ENCODE measurements at places on chromosomes 2 and 18.

GRCh38 chr18:5447442-5447841 lies 96.4 kb downstream of the EPB41L3 start:
- H3K4me3 ChIP-seq: no peak overlapping the region
- no peaks in the 10 kb centered on the region for H3K27me3 ChIP-seq
- no peaks in the 10 kb centered on the region for H3K36me3 ChIP-seq
- H3K27ac ChIP-seq: no peak overlapping the region
- no peaks in the 10 kb centered on the region for H3K4me1 ChIP-seq
- DNase-seq: no peak

DNA sequence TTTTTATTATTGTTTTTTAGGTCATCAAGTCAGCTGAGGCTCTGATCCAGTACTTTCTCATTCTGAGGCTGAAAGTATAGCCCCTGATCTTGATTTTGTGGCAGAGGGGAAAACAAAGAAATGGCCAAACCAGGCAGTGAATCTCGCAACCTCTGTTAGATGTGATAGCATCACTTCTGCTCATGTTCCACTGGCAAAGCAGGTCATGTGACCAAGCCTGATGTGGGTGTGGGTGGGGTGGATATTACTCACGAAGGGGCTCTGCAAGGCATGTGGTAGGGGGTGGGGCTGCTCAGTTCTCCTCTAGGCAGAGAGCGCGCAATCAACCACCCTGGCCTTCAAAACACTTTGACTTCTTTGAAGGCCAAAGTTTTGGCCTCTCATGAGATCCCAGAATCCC lies 254.2 kb downstream of the MYCN start:
- H3K36me3 ChIP-seq: no peaks in the 10 kb centered on the region
- H3K4me3 ChIP-seq: no peak overlapping the region
- no peak for DNase-seq
- no peaks in the 10 kb centered on the region for H3K4me1 ChIP-seq
- no peak overlapping the region for H3K27ac ChIP-seq

- H3K4me3 ChIP-seq: no peak overlapping the region
- DNase-seq: no peak
- no peaks in the 10 kb centered on the region for H3K36me3 ChIP-seq
- H3K27ac ChIP-seq: no peak overlapping the region
- H3K4me1 ChIP-seq: no peaks in the 10 kb centered on the region
These were observed 1696.7 kb upstream of the PIK3C3 start for GRCh38 chr18:40258311-40258710.

- no peaks in the 10 kb centered on the region for H3K36me3 ChIP-seq
- H3K4me1 ChIP-seq: no peaks in the 10 kb centered on the region
- H3K27me3 ChIP-seq: no peaks in the 10 kb centered on the region
- H3K4me3 ChIP-seq: no peak overlapping the region
These were observed 75.6 kb upstream of the ARHGAP28 start for GRCh38 chr18:6653880-6654279.

DNA sequence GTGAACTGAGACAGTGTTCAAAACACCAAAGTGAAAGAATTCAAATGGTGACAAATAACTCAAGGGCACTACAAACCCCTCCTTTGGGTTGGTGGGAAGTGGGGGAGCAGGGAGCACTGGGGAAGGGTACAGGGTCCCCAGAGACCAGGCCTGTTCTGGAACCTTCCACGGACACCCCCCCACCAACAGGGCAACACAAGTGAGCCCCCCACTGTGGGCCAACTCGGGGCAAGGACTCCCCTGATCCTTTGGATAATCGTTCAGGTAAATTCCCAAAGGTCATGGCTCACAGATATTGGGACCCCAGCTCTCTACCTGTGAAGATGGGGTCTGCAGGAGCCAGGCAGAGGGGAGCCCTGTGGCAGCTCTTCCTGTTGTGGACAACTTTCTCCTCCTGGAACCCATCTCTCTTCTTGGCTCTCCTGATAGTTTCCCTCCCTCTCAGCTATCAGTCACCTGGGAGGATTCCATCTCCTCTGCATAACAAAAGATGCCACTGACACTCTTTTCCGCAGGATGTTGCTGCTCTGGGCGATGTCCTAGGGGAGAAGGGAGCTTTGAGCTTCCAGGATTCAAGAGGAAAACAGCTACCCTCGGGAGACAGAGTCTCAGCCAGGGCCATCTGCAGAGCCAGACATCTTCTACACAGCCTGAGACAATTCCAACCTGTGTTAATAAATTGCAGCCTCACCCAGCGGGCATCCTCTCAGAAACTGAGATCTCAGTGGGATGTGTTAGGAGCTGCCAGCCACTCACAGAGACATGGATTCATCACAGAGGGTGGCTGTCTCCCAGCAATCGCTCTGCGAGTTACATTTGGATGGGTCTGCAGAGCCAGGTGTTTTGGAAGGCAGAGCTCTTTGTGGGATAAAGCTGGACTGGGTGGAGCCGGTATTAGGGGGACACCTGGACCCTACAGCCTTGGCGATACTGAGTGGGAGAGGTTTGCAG lies 35.4 kb downstream of the MBP start:
- no peaks in the 10 kb centered on the region for H3K36me3 ChIP-seq
- DNase-seq: no peak
- no peak overlapping the region for H3K4me3 ChIP-seq
- peaks cover 33% of the 10 kb centered on the region for H3K4me1 ChIP-seq
- H3K27me3 ChIP-seq: no peaks in the 10 kb centered on the region
- no peak overlapping the region for H3K27ac ChIP-seq

DNA sequence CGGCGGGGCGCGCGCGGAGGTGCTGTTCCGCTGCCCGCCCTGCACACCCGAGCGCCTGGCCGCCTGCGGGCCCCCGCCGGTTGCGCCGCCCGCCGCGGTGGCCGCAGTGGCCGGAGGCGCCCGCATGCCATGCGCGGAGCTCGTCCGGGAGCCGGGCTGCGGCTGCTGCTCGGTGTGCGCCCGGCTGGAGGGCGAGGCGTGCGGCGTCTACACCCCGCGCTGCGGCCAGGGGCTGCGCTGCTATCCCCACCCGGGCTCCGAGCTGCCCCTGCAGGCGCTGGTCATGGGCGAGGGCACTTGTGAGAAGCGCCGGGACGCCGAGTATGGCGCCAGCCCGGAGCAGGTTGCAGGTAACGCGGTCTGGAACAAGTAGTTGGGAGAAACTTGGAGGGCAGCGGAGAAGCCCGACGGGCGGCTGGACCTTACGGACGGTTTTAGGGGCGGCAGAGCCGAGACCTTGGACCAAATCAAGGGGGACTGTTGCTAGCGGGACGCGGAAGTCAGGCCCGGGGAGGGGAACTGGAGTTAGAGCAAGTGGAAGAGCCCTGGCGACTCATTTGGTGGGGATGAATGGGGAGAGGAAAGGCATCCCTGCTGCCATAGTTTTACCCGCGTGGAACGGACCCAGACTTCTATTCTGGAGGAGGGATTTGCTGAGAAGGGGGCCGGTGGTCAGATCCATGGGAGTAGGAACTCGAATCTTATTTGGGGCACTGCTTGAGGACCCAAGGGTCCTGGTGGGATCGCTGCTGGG lies 573 bp downstream of the IGFBP2 start:
- no peak overlapping the region for H3K27ac ChIP-seq
- peaks cover 6% of the 10 kb centered on the region for H3K4me1 ChIP-seq
- no peak overlapping the region for H3K4me3 ChIP-seq
- H3K27me3 ChIP-seq: no peaks in the 10 kb centered on the region

DNA sequence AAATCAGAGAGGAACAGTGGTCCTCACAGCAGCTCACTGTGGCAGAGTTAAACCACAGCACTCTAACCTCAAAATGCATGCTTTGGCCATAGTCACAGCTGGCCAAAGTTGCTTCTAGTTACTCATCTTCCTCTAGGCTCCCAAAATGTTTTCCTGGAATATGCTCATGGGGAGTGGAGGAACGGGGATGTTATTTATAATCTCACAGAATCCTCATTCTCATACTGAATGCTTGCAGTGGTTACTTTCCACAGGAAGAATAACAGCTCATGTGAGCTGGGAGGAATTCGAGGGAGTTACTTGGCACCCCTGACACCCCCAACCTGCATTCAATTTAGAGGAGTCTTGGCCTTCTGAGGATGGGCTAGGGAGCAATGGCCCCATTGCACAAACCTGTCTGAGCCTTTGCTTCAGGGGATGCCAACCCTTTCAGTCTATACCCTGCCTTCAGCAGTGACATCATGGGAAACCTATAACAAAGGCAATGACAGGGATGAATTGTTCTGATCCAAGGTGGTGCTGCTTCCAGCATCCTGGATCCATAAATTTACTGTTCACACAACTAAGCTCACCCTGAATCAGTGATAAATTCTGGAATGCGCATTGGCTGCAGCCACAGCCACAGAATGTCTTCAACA lies 22.4 kb upstream of the CCBE1 start:
- H3K36me3 ChIP-seq: no peaks in the 10 kb centered on the region
- DNase-seq: no peak
- peaks cover 16% of the 10 kb centered on the region for H3K4me1 ChIP-seq
- no peak overlapping the region for H3K4me3 ChIP-seq

GRCh38 chr2:101556033-101556459 lies 81.1 kb upstream of the RFX8 start:
- H3K36me3 ChIP-seq: no peaks in the 10 kb centered on the region
- no peak overlapping the region for H3K27ac ChIP-seq
- no peak for DNase-seq
- H3K27me3 ChIP-seq: no peaks in the 10 kb centered on the region
- no peak overlapping the region for H3K4me3 ChIP-seq

DNA sequence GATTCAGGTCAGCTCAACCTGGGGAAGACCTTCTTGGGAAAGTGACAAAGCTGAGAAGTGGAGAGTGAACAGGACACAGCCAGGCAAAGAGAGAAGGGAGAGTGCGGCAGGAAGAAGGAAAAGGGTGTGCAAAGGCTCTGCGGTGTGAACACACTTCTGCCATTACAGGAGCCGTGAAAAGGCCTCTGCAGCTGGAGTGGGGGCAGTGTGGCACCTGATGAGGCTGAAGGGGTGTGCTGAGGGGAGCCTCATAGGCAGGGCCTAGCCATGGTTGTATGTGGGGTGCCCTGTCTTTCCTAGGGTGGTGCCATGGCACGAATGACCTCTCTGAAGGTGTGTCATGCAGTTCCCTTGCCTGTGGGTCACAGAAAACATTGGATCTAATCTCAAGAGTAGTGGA lies 347.6 kb downstream of the CYRIA start:
- no peaks in the 10 kb centered on the region for H3K36me3 ChIP-seq
- H3K27me3 ChIP-seq: no peaks in the 10 kb centered on the region
- H3K4me3 ChIP-seq: no peak overlapping the region
- no peak overlapping the region for H3K27ac ChIP-seq

DNA sequence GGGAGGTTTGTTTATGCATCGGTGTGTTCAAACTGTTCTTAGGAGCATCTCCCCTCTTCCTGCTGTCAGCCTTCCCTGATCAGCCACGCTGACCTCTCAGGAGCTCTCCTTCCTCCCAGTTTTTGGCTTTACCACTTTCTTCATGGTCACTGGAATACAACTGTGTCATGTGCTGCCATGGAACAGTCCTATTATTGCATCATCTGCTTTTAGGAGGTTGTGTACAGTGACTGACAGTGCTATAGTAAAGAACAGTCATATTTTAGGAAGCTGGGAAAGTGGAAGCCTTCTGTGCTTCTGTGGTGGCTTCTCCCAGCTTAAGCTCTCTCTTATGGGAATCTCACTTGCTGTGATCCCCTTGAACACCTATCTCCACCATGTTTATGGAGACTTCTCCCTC lies 165.5 kb downstream of the TPGS2 start:
- H3K27me3 ChIP-seq: no peaks in the 10 kb centered on the region
- H3K4me3 ChIP-seq: no peak overlapping the region
- no peak overlapping the region for H3K27ac ChIP-seq
- no peaks in the 10 kb centered on the region for H3K36me3 ChIP-seq
- DNase-seq: no peak

- H3K36me3 ChIP-seq: peaks cover 63% of the 10 kb centered on the region
- H3K4me1 ChIP-seq: no peaks in the 10 kb centered on the region
These were observed 56.0 kb upstream of the PTH2R start for GRCh38 chr2:208350610-208351009.

DNA sequence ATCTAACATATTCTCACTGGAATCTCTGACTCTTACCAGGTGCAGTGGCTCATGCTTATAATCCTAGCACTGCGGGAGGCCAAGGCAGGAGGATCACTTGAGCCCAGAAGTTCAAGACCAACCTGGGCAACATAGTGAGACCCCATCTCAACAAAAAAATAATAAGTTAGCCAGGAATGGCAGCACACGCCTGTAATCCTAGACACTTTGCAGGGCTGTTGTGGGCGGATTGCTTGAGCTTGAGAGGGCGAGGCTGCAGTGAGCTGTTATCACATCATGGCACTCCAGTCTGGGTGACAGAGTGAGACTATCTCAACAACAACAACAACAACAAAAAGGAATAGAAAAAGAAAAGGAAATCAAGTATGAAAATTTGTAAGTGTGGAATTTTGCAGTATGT lies 306.5 kb upstream of the CYP26B1 start:
- no peak for DNase-seq
- H3K36me3 ChIP-seq: no peaks in the 10 kb centered on the region
- no peak overlapping the region for H3K4me3 ChIP-seq
- no peaks in the 10 kb centered on the region for H3K27me3 ChIP-seq

DNA sequence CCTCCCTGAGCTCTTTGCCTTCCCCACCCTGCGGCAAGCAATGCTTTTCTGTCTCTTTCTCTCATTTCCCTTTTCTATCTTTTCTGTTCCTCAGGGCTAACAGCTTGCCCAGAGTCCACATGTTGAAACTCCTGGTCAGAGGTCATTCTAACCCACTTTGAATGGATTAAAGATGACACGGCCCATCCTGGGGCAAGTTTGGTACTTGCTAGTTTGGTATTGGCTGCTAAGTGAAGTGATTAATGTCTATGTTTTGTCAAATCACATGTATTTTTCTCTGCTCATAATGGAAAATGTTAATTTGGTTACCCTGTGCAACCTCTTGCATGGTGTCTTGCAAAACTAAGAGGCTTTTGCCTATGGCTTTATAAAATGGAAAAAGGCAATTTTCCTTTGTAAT lies 960.2 kb downstream of the CNTNAP5 start:
- no peaks in the 10 kb centered on the region for H3K36me3 ChIP-seq
- DNase-seq: no peak
- H3K4me3 ChIP-seq: no peak overlapping the region
- H3K27me3 ChIP-seq: no peaks in the 10 kb centered on the region

DNA sequence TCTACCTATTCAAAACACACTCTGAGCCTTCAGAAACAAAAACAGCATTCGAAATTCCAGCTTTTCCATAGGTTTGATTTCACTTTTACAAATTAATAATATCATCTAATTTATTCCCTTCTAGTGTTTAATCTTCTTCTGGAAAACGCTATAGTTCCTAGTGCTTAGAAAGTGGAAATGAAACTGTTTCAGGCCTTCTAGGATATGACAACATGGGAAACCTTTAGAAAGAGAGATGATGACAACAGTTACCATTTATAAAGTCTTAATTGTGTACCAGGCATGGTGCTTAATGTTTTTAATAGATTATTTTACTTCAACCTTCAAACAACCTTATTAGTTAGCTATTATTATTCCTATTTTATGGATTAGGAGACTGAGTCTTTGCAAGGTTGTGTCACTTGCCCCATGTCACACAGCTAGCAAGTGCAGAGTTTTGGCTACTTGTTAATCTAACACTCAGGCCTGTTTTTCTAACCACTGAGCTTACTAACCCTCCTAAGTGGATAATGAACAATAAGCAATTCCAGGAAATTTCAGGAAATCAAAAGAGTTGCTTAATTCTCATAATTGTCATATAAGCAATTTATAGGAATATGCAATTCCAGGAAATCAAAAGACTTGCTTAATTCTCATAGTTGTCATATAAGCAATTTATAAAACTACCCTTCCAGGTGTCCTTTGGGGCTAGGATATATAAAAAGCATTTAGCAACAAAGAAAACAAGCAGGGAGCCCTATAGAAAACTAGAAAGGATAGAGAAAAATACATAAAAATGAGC lies 206.0 kb downstream of the ZNF521 start:
- no peak overlapping the region for H3K27ac ChIP-seq
- no peaks in the 10 kb centered on the region for H3K36me3 ChIP-seq
- H3K4me1 ChIP-seq: peaks cover 11% of the 10 kb centered on the region
- no peak for DNase-seq
- H3K27me3 ChIP-seq: no peaks in the 10 kb centered on the region
